ENCODE measurements at places on chromosomes 13 and 19.

DNA sequence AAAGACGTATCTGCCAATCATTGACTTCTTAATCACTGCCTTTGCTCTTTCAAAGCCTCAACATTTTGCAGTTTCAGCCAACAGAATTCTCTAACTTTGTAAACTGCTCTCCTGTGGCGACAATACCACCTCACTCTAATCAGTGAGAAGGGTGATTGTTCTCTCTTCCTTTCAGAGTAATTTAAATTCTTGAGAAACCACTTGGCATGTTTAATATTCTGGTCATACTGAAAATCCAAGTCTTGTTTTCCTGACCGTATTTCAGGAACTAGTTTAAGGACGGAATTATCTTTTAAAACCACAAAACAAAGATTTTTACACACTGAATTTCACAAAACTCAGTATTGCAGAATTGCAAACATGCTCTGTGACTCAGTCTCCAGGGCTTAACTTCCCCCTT is 5.2 kb upstream of the CDC16 start:
- no peak for DNase-seq

GRCh38 chr13:28355822-28356371 is 139.0 kb downstream of the FLT1 start:
- DNase-seq, result no peak

DNA sequence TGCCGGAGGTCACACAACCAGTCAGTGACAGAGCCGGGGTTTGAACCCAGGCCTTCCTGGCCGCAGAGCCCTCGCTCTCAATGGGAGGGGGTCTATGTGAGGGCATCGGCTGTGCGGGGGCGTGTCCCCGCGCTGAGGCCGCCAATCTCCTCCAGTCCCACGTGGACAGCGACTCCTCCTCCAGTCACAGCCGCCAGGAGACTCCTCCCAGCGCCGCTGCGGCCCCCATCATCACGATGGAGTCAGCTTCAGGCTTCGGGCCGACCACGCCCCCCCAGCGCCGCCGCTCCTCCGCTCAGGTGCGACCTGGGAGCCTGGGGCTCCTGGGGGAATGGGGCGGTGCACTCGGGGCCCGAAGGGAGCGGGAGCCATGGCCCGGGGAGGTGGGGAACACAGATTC is 6.0 kb downstream of the SPRED3 start:
- DNase-seq, result peak; percentile 23

- no peak for DNase-seq
Observed at GRCh38 chr13:26749285-26749684, 11.3 kb downstream of the GPR12 start.

DNA sequence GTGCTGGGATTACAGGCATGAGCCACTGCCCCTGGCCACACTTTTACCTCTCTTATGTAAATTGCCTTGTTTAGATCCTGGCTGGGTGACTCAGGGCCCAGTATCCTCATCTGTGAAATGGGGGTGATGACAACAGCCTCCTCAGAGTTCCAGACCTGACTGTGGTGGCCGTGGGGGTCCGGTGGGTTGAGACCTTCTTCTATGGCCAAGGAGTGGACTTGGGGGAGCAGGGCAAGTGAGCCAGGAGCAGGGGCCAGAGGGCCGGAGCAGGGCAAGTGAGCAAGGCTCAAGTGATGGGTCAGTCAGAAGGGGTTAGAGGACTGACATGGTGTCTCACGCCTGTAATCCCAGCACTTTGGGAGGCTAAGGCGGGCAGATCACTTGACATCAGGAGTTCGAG is 28.7 kb upstream of the ADGRE5 start:
- no peak for DNase-seq

- DNase-seq, result no peak
Observed at GRCh38 chr13:19179916-19180315, 1.7 kb downstream of the TUBA3C start.

DNA sequence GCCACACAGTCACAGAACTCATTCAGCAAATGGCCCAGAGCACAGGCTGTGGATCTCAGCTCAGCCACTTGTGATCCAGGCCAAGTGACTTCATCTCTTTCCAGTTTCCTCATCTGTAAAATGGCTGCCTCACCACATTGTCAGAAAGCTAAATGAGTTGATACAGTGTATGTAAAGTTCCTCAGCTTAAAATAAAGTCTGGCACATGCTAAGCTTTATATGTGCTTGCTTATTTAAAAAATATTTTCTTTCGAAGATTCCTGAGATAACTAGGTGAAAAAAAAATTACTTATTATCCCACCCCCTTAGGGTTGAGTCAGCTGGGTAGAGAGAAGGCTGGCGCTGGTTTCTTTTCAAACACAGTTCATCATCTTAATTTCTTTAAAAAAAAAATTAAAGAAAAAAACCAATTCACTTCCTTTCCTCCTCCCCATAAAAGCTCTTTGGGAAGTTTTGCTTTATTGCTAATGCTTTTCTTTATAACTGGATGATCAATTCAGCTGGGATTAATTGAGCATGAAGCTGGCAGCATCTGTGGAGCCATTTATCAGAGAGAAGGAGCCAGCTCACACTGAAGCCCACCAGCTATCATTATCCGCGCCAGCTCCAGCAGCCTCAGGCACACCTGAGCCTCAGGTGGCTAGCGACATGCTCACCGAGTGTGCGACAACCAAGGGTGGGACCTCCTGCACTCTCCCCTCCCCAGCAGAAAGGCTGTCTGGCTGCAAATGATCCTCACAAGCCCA is 354.9 kb downstream of the FOXO1 start:
- DNase-seq, result no peak

DNA sequence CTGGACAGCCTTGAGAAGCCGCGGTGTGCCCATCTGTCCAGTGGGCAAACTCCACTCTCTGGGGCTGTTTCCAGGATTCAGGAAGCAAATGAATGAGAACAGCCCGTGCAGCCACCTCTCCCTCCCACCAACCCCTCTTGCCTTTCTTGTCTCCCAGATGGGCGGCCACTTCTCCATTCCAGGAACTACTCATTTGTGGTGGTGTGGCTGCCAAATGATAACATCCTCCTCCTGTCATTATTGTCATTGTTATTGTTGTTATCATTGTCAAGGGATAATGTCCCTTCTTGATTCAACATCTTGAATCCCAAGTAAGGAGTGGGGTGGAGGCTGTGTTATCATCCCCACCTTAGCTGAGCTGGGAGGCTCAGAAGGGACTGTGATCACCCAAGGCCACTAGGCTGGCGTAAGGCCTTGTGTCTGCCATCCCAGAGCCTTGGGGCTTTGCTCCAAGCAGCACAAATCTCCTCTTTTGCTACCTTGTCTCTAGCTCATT is 1.6 kb downstream of the DNM2 start:
- DNase-seq, result no peak

- no peak for DNase-seq
Observed at GRCh38 chr19:33388231-33388724, 14.8 kb downstream of the CEBPG start.

All from activated CD4-positive, CD25-positive, alpha-beta regulatory T cell (primary cell).